Fibroblast of lung (primary cell): ENCODE measurements at places on chromosomes 5 and 9. TPM values are rescaled to one million over a fixed set of nuclear protein-coding genes. Genes with fewer than 3 reads are reported as not detected.

The CD14 gene
- 4.1 and 10.9 TPM in 2 replicates for total RNA-seq

The ANKRD55 gene
- total RNA-seq: under 0.01 TPM in 1 of 2 replicates, not detected in the other

The THBS4 gene
- total RNA-seq: 1.5 and 2.3 TPM in 2 replicates

The MEGF9 gene
- total RNA-seq: 15.9 and 24.9 TPM in 2 replicates

The CHSY3 gene
- total RNA-seq: 0.99 and 1.3 TPM in 2 replicates

The GABRB2 gene
- under 0.01 TPM in 2 replicates for total RNA-seq

The NFIB gene
- total RNA-seq: 36.3 and 56.0 TPM in 2 replicates

The MYOZ3 gene
- total RNA-seq: 0.33 and 0.77 TPM in 2 replicates

DNA sequence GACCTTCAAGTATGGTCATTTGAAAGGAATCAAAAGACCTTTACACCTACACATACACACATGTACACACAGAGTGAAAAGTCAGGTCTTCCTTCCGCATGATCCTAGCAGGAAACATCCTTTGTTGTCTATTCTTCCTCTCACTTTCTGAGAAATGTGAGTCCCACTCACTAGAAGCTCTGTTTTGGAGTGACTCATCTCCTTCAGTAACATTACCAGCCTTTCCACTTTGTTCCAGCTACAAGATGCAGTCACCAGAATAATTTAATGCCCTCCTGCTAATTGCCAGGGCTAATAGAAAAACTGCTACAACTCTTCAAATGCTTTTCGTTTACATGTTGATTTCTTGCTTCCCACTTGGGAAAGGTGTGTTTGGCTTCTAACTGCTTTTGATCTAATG lies 417.3 kb downstream of the RASEF start:
- no peaks in the 10 kb centered on the region for H3K4me1 ChIP-seq
- no peaks in the 10 kb centered on the region for H3K27me3 ChIP-seq
- no peak overlapping the region for H3K27ac ChIP-seq
- no peaks in the 10 kb centered on the region for H3K36me3 ChIP-seq
- no peak overlapping the region for H3K4me3 ChIP-seq

GRCh38 chr9:134840511-134840910 lies 40.1 kb upstream of the FCN2 start:
- no peak for DNase-seq
- H3K27me3 ChIP-seq: no peaks in the 10 kb centered on the region
- H3K27ac ChIP-seq: no peak overlapping the region
- H3K4me3 ChIP-seq: no peak overlapping the region
- peaks cover 31% of the 10 kb centered on the region for H3K36me3 ChIP-seq

GRCh38 chr5:40790947-40791593 lies 7.1 kb downstream of the PRKAA1 start:
- H3K27ac ChIP-seq: no peak overlapping the region
- no peak for DNase-seq
- no peak overlapping the region for H3K4me3 ChIP-seq
- H3K4me1 ChIP-seq: peaks cover 4% of the 10 kb centered on the region
- no peaks in the 10 kb centered on the region for H3K36me3 ChIP-seq
- no peaks in the 10 kb centered on the region for H3K27me3 ChIP-seq

DNA sequence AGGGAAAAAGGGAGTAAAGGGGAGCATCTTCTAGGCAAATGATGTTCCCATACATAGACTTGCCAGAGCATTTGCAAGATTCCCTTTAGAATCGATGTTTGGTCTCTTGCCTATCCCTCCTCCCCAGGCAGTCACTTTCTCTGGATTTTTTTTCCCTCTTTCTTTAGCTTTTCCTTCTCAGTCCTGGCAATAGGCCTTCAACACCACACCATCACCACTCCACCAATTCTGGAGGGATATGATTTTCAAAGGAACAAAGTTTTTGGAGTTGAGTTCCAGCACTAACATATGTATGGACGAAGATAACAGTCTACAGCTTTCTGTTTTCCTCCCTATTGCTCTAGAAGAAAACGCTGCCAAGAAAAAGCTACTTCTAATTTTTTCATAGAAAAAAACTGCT lies 377.4 kb downstream of the PDE4D start:
- DNase-seq: no peak
- H3K27me3 ChIP-seq: no peaks in the 10 kb centered on the region
- no peak overlapping the region for H3K27ac ChIP-seq
- no peaks in the 10 kb centered on the region for H3K36me3 ChIP-seq

GRCh38 chr9:114117614-114117995 lies 18.5 kb upstream of the KIF12 start:
- no peak overlapping the region for H3K4me3 ChIP-seq
- H3K27ac ChIP-seq: no peak overlapping the region
- H3K4me1 ChIP-seq: peaks cover 2% of the 10 kb centered on the region
- no peaks in the 10 kb centered on the region for H3K36me3 ChIP-seq

DNA sequence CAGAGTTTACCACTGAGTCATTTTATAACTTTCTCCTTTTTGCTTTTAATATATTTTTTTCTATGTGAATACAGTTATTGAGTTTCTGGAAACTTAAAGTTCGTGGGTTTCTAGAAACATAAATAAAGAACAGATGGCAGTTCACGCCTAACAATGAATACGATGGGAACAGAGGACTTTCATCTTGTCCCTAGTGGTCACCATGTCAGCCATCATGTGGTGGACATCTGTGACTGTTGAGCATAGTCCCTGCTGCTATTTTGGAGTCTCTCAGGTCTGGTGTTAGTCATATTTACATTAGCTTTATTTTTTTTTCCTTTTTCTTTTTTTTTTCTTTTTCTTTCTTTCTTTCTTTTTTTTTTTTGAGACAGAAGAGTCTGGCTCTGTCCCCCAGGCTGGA lies 85.3 kb downstream of the XRCC4 start:
- H3K27me3 ChIP-seq: no peaks in the 10 kb centered on the region
- no peaks in the 10 kb centered on the region for H3K4me1 ChIP-seq
- no peaks in the 10 kb centered on the region for H3K36me3 ChIP-seq
- H3K27ac ChIP-seq: no peak overlapping the region

DNA sequence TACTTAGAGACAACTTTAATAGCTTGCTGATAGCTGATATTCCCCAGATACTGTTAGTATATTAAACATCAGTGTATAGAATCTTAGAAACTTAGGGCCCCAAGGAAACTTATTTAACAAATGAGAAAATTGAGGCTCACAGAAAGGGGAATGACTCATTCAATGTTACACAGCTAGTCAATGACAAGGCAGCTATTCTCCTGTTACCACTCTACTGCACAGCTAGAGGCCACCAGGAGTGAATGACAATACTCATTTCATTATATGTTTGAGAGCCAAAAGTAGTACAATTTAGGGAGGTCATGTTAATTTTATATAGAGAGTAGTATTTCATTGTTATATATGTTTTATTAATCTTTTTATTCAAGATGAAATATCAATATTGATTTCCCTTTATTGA lies 33.2 kb upstream of the PCDHB1 start:
- H3K4me1 ChIP-seq: no peaks in the 10 kb centered on the region
- H3K27me3 ChIP-seq: no peaks in the 10 kb centered on the region
- DNase-seq: no peak
- no peak overlapping the region for H3K27ac ChIP-seq

DNA sequence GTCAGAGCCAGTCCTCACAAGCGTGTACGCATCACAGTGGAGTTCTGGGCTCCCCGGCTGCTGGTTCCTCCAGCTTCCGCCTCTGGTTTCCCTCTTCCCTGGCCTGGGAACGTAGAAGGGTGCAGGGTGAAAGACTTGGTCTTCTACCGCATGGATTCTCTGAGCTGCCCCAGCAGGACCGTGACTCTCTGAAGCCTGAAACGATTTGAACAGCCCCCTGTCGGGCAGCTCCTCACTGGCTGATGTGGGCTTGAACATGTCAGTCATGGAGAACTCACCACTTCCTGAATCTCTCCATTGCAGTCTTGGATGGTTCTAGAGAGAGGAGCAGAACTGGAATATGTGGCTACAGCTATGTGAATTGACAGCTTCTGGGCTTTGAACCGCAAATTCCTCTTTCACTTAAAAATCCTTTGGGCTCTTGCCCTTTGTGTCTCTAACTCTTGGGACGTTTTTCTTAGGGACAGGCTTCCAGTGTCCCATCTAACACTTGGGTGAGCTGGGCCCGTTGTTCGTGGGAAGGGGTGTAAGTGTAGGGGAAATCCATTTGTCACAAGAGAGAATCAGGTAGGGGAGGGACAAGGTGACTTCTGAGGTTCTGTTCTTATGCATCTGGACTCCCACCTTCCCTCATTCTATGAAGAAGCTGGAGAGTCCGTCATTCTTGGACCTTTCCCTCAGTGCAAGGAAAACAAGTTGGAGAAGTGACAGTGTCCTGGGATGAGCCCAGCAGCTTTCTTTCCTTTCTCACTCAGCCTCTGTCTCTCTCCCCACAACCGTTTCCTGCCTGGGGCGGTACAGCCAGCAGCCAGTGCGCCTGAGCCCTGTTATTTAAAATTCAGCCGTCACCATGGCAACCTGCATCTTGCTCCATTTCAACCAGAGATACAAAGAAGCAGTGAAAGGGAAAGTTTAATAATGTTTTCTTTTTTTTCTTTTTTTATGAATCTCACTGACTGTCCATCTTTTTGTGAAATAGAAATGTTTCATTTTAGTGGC lies 84.7 kb downstream of the PTTG1 start:
- DNase-seq: peak; percentile 57
- no peaks in the 10 kb centered on the region for H3K27me3 ChIP-seq
- no peaks in the 10 kb centered on the region for H3K36me3 ChIP-seq
- no peak overlapping the region for H3K27ac ChIP-seq

GRCh38 chr5:173837654-173838053 lies 50.5 kb upstream of the CPEB4 start:
- H3K36me3 ChIP-seq: no peaks in the 10 kb centered on the region
- H3K4me3 ChIP-seq: no peak overlapping the region
- no peak overlapping the region for H3K27ac ChIP-seq
- no peaks in the 10 kb centered on the region for H3K4me1 ChIP-seq

DNA sequence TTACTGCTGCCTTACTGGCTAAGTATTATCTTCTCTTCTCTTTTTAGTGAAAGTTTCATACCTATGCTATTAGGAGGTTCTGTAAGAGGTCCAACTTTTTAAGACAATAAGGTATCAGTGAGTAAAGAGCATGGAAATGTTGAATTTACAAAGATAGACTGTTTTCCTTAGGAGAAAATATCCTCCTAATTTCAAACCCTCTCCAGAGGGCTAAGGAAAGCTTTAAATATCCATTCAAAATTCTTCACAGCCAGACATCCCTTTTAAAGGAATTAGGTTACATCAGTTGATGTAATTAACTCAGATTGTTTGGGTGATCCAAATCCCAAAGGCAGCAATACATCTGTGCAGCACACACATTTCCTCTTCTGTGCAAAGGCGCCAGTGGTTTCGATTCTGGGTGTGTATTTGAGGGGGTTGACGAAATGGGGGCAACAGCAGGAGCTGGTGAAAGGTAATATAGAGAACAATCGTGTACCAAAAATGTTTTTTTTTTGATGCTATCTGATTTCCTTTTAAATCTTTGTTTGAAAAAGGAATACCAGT lies 273.8 kb upstream of the RPS23 start:
- H3K4me3 ChIP-seq: no peak overlapping the region
- no peaks in the 10 kb centered on the region for H3K36me3 ChIP-seq
- H3K27me3 ChIP-seq: no peaks in the 10 kb centered on the region
- H3K4me1 ChIP-seq: no peaks in the 10 kb centered on the region
- no peak for DNase-seq

GRCh38 chr5:24444414-24444813 lies 200.4 kb downstream of the CDH10 start:
- no peak for DNase-seq
- no peak overlapping the region for H3K27ac ChIP-seq
- H3K36me3 ChIP-seq: no peaks in the 10 kb centered on the region
- H3K27me3 ChIP-seq: no peaks in the 10 kb centered on the region
- no peaks in the 10 kb centered on the region for H3K4me1 ChIP-seq
- H3K4me3 ChIP-seq: no peak overlapping the region

DNA sequence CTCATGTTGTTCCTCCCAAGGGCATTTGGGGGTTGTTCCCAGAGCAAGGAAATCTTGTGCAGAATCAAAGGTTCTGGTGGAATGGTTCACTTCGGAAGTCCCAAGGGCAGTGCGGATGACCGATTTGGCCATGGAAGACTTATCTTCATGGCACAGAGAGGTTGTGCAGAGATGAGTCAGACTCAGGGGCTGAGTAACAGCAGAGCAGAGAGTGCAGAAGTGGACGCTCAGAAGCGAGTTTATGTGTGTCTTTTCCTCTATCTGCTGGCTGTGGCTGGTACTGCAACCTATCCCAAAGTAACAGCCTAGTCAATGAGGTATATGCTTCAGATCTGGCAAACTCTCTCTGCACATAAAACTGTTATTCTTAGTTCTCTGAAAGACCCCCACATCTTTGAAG lies 118.1 kb downstream of the DPYSL3 start:
- peaks cover 3% of the 10 kb centered on the region for H3K4me1 ChIP-seq
- H3K27ac ChIP-seq: no peak overlapping the region
- no peaks in the 10 kb centered on the region for H3K27me3 ChIP-seq
- DNase-seq: peak; percentile 78
- H3K36me3 ChIP-seq: peaks cover 5% of the 10 kb centered on the region
- no peak overlapping the region for H3K4me3 ChIP-seq

GRCh38 chr9:121634329-121635261 lies 16.8 kb upstream of the DAB2IP start:
- no peak overlapping the region for H3K4me3 ChIP-seq
- DNase-seq: no peak
- no peaks in the 10 kb centered on the region for H3K36me3 ChIP-seq
- no peaks in the 10 kb centered on the region for H3K27me3 ChIP-seq
- peaks cover 12% of the 10 kb centered on the region for H3K4me1 ChIP-seq

GRCh38 chr5:181204113-181204825 lies 727 bp downstream of the TRIM7 start:
- DNase-seq: no peak
- H3K4me1 ChIP-seq: peaks cover 8% of the 10 kb centered on the region
- no peaks in the 10 kb centered on the region for H3K36me3 ChIP-seq
- H3K27me3 ChIP-seq: no peaks in the 10 kb centered on the region
- peak overlapping the region; percentile 59 for H3K4me3 ChIP-seq

- H3K27ac ChIP-seq: no peak overlapping the region
- no peaks in the 10 kb centered on the region for H3K36me3 ChIP-seq
- no peak for DNase-seq
- no peaks in the 10 kb centered on the region for H3K27me3 ChIP-seq
- H3K4me3 ChIP-seq: no peak overlapping the region
These were observed 13.8 kb downstream of the SNX30 start for GRCh38 chr9:112764344-112764743.

- H3K27ac ChIP-seq: peak overlapping the region; percentile 93
- H3K36me3 ChIP-seq: no peaks in the 10 kb centered on the region
- DNase-seq: peak; percentile 91
- peak overlapping the region; percentile 95 for H3K4me3 ChIP-seq
- H3K4me1 ChIP-seq: peaks cover 18% of the 10 kb centered on the region
- no peaks in the 10 kb centered on the region for H3K27me3 ChIP-seq
These were observed 3.1 kb downstream of the IER5L start for GRCh38 chr9:129174724-129175514.

DNA sequence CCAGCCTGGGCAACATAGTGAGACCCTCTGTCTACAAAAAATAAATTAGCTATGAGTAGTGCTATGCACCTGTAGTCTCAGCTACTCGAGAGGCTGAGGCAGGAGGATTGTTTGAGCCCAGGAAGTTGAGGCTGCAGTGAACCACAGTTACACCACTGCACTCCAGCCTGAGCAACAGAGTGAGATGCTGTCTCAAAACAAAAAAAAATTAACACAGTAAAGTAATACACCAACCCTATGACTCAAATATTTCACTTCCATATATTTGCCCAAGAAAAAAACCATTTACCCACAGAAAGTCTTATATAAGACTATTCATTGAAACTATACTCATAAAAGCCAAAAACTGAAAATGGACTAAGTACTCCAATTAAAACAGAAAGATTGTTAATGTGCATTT lies 16.2 kb downstream of the SMIM23 start:
- H3K4me3 ChIP-seq: no peak overlapping the region
- no peaks in the 10 kb centered on the region for H3K36me3 ChIP-seq
- peaks cover 3% of the 10 kb centered on the region for H3K27me3 ChIP-seq
- no peaks in the 10 kb centered on the region for H3K4me1 ChIP-seq
